Activated naive CD4-positive, alpha-beta T cell (primary cell): ENCODE measurements at places on chromosomes 1 and 21.

GRCh38 chr1:80427881-80428280 is 1372.9 kb upstream of the ADGRL2 start:
- no peak for DNase-seq

- no peak for DNase-seq
Measured at GRCh38 chr21:36565540-36565939, 85.6 kb upstream of the CLDN14 start.

DNA sequence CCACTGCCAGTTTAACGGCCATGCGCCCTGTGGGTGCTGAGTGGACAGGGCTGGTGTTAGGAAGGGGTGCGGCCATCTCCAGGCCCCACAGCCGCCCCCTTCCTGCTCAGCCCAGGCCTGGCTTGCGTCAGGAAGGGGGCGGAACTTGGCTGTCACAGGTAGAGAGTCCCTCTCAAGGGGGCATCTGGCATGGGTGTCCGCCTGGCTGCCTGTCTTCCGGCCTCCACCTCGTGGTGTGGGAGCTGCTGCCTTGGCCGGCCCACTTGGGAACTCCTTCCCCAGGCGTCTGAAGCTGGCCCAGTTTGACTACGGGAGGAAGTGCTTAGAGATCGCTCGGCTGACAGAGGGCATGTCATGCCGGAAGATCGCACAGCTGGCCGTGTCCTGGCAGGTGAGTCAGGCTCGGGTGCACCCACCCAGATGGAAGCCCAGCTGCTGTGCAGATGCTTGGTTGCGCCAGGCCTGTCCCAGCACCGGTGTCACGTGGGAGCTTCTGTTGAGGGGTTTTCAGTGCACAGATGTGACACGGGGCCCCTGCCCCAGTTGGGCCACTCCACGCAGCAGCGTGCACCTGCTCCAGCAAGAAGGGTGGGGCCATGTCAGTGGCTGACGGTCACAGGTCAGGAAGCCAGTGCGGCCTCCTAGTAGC is 9.1 kb upstream of the ATAD3B start:
- no peak for DNase-seq

GRCh38 chr1:152906023-152906565 is 2.3 kb upstream of the IVL start:
- DNase-seq, result no peak

DNA sequence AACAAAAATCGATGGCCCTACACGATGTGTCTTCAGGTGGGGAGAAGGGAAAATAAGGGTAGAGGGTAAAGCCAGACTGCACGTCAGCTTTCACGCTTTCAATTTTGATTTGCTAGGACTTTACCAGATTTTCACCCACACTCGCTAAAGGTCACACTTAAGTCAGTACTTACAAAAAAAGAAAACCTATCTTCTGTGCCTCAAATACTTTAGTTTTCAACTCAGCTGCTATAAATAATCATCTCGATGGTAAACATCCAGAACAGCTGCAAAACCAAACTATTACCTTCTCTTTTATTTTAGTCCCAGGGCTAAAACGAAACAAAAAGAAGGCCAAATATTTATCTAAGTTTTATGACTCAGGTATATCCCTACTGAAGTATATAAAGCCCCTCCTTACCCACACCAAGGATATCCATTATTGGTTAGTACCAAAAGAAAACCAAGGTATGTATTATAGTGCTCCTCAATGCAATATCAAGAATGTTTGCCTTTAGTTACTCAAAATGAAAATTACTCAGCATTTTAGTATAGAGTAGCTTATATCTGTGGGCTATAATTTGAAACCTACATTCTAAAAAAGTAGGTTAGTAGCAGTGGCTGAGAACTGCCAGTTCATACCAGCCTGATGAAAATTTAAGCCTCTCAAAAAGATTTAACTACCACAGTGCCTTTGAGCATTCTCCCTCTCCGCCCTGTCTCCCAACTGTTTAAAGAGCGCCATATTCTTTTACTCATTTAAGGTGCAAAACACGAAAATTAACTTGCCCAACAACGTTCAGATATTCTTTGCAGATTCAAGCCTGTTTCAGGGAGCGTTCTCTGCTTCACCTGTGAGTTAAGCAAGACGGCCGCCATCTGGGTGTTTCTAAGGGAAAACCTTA is 1.5 kb downstream of the CSDE1 start:
- DNase-seq, result no peak

DNA sequence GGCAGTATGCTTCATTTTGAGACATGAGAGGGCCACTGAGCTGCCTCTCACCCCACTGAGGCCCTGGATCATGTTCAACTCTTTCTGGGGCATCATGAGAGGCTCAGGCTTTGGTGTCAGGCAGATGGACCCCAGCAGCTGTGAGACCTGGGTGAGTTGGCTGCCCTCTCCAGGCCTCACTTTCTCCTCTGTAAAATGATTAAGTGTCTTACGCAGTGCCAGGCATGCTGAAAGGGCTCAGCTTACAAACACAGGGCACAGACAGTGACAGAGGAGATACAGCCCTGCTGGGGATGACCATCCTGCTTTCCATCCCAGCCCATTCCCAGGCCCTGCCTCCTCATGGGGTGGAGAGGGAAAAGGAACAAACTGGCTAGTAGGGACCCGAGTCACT is 387.4 kb downstream of the MATN1 start:
- DNase-seq, result no peak

DNA sequence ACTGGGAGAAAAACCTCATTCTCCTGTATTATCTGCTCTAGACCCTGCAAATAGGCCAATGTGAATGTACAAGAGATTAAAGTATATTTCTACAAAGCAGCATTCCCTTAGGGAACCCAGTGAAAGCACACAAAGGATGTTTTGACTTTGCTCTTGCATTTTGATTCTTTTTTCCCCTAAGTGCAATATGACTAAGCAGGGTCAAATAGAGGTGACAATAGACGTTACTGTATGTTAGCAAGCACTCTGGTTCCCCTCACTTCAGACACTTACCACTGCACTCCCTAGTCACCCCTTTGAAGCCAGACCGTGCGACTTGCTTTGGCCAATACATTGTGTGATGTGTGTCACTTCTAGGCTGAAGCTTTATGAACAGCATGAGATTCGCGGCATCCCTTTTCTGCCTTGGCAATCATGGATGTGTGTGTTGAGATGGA is 209.7 kb downstream of the RHOU start:
- no peak for DNase-seq

GRCh38 chr1:167244244-167244643 is 23.6 kb downstream of the POU2F1 start:
- DNase-seq, result no peak
